ENCODE measurements at places on chromosomes 5 and 9.
A peak's percentile ranks its signal among the peaks of the same experiment; 100 is the strongest.

GRCh38 chr5:105978011-105978410 is 1692.7 kb downstream of the EFNA5 start:
- no peak for DNase-seq

- DNase-seq: no peak
These were observed 404.4 kb downstream of the ZNF608 start for GRCh38 chr5:124342027-124342471.

- peak; percentile 42 for DNase-seq
These were observed 38.6 kb downstream of the NR4A3 start for GRCh38 chr9:99860266-99860665.

DNA sequence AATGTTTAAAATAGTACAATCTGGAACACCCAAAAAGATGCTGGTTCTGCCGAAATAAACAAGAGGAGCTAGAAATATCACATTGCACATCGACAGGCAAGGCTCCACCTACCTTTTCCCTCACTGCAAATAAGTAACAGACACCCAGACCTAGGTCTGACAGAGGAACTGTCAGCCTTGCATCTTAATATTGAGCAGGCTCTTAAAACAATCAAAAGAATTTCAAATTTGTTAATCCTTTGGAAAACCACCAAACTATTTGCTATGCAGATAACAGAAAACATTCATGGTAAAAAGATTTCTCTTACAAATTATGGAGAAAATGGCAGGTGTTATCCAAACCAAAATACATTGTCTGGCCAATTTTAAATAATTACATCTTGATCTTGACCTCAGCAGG is 71.3 kb downstream of the FRMD3 start:
- DNase-seq: no peak

DNA sequence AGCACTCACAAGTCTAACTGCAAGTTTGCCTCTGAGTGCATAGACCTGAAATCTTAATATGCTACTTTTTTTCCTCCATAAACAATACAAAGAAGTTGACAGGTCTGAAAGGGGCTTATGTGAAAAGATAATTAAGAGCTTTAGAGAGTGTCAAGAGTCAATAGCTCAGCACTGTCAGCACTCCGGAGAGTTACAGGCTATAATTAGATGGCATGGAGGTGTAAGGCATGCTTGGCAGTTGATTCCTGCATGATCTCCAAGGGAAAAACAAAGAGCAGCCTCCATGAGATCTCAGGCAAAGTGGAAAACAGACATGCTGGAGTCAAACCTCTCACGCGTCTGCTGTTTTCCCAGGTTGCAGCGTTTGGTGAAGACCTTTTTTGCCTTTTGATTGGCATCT is 468.7 kb downstream of the TLE4 start:
- DNase-seq: no peak

GRCh38 chr5:79974886-79975285 is 16.2 kb downstream of the MTX3 start:
- DNase-seq: no peak

- no peak for DNase-seq
These were observed 16.8 kb upstream of the ACTBL2 start for GRCh38 chr5:57499262-57500050.

DNA sequence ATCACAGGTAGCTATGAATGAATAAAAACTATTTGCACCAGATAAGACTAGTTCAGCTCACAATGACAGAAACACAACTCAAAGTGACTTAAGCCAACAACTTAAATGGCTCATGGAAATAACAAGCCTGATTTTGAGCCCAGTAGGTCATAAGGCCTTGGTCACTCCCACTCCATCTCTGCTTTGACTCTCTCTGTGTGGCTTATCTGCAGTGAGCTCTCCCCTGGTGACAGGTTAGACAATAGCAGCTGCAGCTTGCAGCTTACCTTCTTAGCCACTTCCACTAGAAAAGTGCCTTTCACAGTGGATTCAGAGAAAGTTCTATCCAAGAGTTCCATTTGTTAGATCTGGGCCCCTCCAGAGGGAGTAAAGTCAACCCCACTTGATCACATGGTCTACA is 315.7 kb downstream of the RAB3C start:
- no peak for DNase-seq

DNA sequence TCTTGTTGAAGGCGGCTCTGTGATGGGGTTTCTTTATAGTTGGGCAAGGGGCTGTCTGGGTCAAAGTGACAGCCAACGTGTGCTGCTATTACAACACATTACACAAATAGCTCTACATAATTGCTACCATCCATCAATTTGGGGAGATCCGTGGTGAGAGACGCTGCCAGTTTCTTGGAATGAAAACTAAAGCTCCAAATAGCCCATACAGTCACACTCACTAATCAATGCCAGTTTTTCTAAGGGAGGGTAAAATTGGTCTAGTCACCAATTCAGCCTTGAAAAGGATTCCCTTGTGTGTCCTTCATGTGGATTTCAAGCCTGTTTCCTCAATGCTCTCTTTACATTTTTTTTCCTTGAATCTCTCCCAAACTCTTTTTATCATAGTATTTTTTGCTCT is 343.3 kb upstream of the KLF4 start:
- no peak for DNase-seq

Measured in NCI-H1930 (cell line).